MV-4-11 (cell line): ENCODE measurements at places on chromosomes 3 and 15.

DNA sequence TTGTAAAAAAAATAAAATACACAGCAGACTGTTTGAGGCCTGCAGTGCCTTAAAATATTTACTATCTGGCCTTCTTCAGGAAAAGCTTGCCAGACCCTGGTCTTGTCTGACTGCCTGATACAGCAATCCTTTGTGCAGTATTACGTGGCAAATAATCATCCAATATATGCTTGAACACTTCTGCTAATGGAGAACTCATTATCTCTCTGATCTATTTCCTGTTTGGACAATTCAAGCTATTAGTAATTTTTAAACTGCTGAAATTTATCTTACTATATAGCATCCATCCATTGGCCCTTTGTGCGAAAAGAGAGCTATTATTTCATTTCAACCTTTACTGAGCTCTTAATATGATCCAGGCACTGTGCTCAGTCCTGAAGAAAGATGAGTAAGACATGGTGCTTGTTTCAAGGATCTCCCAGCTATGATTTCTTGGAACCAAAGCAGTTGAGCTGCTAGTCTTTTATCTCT is 15.9 kb downstream of the ATG7 start:
- DNase-seq: no peak

DNA sequence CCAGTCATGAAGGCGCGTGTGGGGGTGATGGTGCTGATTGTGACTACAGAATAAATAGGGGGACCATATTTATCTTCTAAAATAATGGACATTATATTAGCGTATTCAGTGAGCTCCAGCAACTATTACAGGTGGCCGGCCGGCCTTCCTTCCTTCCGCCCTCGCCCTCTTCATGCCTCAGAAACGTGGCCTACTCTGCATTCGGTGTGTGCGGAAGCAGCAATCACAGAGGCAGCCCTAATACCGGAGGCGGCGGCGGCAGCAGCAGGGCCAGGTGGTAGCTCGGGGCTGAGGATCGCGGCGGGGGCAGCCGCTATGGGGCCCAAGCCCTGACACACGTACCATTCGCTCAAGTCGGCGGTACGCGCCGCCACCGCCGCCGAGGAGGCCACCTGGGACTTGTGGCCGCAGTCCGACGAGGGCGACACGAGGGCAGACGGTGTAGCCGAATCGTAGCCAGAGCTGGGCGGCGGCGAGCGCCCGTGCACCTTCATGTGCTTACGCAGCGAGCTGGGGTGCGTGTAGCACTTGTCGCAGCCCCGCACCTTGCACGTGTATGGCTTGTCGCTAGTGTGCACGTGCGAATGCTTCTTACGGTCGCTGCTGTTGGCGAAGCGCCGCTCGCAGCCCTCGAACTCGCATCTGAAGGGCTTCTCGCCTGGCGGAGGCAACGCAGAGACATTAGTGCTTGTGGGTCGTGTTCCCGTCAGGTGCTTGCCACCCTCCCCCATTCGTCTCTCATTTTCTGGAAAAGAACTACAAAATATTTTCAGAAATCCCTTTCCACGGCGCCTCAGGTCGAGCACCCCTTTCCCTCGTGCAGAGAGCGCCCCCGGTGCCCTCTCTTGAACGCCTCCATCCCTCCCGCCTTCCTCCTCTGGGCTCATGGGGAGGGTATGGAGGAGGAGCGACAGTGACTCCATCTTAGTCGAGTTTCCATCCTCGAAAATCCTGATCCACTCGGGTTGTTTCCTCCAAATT is 15.5 kb downstream of the ZIC4 start:
- DNase-seq: no peak

DNA sequence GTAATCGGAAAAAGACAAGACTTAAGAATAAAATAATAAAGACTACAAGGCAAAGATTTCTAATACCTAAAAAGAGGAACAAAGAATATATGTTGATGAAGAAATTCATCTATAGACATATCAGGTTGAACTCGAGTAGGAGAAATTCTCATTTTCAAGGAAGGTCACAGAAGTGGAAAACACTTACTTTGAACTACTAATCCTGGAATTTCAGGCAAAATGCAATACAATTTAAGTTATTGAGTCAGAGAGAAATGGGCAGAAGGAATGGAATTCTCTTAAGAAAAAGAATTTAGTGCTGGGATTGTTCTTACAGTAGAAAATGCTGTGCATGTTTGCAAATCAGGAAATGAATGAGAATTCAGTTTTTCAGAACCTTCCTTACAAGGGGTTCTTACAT is 135.9 kb upstream of the TGFBR2 start:
- no peak for DNase-seq

DNA sequence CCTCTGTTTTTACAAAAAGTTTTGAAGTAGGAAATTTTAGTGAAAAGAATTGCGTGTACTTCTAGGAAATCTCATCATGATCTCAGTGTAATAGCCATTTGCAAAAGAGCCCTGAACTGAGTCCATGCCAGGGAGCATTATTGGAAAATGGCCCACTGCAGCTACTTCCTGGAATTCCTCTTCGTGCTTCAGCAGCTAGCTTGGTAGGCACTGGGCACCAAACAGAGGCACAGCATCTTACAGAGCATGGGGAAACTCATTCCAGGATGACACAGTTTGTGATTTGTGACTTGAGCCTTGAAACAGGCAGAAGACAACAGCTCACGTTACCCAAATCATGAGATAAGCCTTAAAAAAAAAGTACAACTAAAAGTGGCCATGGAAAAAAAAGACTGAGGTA is 179.1 kb downstream of the WDR72 start:
- no peak for DNase-seq
